Hematopoietic multipotent progenitor cell treated with erythropoietin and hydrocortisone succinate and interleukin-3 and kit ligand, for 15 days (in vitro differentiated cells): ENCODE measurements at places on chromosomes 1 and 21.

DNA sequence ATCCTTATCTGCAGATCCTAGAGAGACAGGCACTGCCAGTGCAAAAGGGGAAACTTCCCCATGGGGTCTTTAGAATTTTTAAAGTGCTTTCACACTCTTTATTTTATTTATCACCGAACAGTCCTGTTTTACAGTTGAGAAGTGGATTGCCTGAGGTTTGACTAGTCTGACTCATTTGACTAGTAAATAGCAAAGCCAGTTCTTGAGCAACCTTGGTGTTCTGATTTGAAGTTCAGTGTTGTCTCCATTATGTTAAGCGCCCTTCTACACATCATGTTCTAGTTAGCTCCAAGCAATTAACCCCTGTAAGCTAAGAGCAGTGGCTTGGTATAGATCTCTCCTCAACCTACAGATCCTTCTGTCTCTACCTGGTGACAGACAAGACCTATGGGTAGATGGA is 262.9 kb downstream of the CACNA1E start:
- no peak for DNase-seq

GRCh38 chr21:44550807-44551206 is 498 bp downstream of the KRTAP10-2 start:
- DNase-seq: no peak

DNA sequence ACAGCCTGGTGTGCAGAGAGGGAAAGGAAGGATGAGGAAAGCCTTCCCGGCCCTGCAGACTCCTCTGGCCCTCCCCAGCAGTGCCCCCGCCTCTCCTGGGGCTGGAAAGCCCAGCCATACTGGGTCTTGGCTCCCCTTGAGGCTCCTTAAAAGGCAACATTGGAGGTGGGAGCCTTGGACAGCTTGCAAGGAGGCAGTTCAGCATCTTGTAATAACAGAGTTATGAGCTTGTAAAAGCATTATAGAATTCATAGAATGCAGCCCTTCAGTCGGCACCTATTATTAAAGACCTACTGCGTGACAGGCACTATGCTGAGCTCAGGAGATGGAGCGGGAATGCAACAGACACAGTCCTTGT is 4.2 kb downstream of the TINAGL1 start:
- DNase-seq: no peak

DNA sequence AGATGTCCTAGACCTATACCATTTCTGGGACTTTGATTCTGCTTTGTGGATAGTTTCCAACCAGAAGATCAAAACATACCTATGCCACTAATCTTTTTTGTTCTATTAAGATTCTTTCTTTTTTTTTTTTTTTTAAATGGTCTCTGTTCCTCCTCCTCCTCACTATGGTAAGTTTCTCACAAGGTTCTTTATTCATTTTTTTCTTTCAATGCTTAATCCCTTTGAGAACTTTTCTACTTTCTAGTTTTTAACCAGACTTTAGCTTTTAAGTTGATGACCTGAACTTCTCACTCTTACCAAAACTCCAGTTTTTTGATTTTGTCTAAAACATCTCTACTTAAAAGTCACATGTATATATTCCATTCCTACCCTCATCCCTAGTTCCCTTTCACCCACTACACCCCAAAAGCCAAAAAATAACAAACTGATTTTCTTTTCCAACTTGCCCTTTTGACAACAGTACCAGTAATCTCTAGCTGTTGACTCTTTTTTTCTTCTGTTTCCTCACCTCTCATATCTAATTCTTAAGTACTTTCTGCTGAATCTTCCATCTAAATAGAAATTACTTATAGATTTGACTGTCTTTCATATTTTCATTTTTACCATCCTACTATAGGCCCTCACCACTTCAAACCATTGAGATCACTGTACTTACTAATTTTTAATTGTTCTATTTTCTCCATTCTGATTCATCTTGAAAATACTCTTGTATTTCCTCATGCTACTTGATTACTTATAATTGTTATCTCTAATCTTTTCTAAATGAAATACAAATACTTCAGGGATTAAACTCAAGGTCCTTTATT is 6.1 kb downstream of the CEPT1 start:
- no peak for DNase-seq

GRCh38 chr1:238898856-238899255 is 487.5 kb upstream of the CHRM3 start:
- DNase-seq: no peak

DNA sequence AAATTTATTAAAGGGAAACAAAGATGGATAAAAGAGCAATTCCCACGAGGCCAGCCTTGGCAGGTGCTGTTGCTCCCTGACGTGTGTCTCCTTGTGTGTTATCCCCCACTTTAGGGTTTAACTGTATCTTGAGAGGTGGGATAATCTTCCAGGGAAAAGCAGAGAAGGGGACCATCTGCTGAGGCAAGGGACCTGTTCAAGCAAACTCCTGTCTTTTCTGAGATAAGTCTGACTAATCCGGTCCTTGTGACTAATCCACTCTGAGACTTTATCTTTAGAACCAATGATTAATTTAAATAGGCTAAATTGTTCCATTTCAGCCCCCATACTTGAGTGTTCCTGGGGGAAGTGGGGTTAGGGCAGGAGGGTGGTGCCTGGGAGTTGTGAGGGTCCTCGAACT is 163.6 kb downstream of the CAMTA1 start:
- DNase-seq: no peak

DNA sequence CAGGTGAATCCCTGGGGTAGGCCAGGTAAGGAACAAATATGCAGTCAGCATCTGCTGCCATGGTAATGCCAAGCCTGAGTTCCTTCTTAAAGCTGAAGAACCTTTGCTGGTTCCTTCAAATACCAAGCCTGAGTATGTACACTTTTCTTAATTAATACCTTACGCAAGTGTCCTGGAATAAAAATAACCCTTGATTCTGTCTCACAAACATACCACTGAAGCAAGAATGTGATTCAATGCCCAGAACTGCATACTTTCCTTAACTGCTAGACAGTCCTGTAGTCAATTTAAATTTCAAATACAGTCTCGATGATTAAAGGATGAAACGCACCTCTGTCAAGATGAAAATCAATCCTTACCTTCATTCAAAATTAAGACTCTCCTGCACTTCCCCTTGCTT is 634.0 kb upstream of the CHRM3 start:
- DNase-seq: no peak

DNA sequence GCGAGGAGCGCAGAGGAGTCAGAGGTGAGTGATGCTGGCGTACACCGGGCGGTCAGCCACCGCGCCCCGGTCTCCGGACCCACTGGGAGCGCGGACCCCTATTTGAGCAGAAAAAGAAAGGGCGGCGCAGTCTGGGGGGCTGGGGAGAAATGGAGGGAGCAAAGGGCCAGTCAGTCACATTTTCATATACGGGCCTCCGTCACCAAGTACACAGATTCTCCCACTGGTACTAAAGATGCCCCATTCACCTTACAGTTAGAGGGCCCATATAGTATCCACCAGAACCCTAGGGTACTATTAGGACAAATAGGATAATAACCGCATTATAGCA is 573 bp downstream of the C2CD4D start:
- no peak for DNase-seq

DNA sequence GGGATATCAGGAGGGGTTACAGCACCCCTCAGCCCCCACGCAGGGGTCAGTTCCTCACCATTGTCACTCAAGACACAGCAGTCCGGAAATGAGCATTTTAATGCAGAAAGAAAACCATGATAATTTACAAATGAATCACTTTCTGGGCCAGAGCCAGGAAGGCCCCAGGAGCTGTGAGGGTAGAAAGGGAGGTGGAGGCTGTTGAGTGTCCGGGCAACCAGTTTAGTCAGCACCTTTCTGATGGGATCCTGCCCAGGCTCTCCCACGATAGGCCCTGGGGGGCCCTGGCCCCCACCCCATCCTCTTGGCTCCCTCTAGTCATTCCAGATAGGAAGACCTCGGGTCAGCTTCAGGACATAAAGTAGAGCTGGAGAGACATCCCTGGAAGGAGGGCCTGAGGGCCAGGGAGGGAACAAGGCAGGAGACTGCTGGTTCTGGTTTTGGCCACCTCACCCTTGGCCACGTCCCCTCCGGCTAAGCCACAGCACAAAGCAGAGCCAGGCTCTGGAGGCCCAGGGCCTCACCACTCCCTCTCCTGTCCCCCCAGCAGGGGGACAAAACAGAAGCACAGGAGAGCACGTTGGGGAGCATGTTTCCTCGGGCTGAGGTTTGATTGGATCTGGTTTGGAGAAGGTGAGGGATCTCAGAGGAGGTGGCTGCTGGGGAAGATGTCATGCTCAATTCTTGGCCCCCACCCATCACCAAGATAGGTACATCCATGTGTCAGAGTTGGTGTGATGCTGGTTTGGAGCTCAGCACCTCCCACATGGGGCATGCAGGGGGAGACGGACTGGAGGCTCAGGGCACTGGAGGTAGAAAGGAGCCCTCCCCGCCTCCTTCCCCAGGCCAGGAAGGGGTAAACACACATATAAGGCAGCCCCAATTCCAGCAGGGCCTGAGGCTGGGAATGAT is 20.6 kb downstream of the ETNK2 start:
- no peak for DNase-seq

DNA sequence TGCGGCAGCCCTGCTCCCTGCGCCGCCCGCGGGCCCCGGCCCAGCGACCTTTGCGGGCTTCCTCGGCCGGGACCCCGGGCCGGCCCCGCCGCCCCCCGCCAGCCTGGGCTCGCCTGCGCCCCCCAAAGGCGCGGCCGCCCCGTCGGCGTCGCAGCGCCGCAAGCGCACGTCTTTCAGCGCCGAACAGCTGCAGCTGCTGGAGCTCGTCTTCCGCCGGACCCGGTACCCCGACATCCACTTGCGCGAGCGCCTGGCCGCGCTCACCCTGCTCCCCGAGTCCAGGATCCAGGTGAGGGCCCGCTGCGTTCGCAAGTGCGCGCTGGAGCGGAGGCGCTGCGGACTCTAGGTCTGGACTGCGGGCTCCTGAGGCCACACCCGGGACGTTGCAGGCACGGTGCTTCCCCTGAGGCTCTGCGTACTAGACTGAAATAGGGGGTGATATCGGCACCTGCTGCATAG is 351 bp downstream of the MIXL1 start:
- no peak for DNase-seq

DNA sequence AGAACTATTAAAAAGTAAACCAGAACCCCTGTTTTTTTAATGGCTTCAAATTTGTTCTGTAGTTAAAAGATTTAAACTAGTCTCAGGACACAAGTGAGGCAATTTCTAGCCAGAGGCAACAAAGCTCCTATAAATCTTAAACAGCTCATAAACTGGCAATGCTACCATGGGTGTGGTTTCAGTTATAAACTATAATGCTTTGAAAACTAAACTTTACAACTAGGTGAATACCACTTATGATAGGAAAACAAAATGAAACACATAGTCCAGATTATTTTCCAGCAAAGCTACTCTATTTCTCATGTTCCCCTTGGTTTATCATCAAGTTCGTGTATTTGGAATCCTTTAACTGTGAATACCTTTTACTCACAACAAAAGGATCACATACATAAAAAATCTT is 282.5 kb downstream of the VAV3 start:
- no peak for DNase-seq

GRCh38 chr1:214349781-214350180 is 68.8 kb downstream of the SMYD2 start:
- DNase-seq: no peak

DNA sequence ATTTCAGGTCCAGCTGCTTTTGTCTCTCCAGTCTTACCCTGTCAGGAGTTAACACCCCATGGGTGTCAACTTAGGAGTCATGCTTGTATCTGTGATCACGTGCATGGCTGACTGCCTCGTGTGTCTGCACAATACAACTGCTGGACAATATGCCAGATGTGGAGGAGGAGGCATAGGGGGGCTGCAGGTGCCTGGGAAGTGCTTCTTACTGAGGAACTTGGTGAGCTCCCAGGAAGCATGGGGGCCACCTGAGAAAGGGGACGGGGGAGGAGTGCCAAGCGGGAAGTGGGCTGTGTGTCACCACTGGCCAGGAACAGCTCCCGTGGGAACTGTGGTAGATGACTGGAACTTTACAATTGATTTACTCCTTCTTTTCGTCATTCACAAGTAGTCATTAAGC is 9.5 kb downstream of the RHEX start:
- no peak for DNase-seq

- DNase-seq: no peak
Observed at GRCh38 chr21:39632796-39633442, 20.2 kb downstream of the B3GALT5 start.

- no peak for DNase-seq
Observed at GRCh38 chr1:20220036-20220435, 33.7 kb upstream of the PLA2G2C start.

DNA sequence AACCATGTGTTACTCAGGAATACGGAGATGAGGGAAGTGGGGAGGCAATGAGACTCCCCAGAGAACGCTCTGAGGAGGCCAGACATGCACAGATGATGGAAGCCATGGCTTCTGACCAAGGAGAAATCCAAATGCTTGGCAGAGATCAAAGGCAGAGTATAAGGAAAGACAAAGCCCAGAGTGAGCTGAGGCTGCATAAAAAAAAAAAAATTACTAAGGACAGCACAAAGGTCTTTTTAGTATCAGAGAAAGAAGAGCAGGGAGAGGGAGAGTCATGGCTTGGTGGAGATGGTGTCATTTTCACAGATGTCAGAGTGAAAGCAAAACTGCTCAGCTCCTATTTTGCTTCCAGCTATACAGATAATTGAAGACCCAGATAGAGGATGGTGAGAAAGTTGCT is 8.1 kb upstream of the NCF2 start:
- DNase-seq: no peak

- no peak for DNase-seq
Observed at GRCh38 chr1:112723511-112723839, 8.3 kb upstream of the PPM1J start.

DNA sequence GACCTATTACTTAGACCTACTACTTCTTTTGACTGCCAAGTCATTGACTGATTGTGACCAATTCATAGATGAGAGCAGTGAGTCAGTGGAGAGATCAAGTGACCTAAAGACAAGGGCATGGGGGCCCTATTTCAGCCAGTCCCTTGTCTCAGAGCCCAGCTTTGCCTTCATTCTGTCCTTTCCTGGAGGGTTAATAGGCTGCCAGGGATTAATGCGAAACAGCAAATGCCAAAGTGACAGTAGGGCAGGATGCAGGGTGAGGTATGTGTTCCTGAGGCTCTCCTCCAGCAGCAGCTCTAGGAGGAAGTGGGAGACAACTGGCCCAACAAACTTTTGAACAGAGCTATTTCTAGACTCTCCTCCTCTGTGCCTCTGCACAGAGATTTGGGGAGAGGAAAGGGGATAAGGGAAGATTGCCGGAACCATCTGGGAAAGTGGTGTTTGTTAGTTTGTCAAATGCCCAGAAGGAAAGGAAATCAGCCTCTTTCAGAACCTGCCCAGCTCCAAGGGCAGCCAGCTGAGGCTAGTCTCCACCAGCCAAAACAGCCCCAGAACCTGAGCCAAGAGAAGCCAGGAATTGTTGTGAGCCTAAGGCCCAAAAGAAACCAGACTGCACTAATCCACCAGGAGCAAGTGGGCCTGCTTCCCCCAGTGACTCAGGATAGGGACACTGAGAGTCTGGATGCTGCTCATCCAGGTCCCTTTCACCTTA is 4.9 kb upstream of the S100A3 start:
- no peak for DNase-seq

- DNase-seq: no peak
Observed at GRCh38 chr1:204812842-204813241, 57.8 kb upstream of the NFASC start.
